ENCODE measurements at places on chromosomes 1 and 21.
A peak's percentile ranks its signal among the peaks of the same experiment; 100 is the strongest.

- DNase-seq = no peak
Measured at GRCh38 chr1:19010503-19010902, 54.0 kb upstream of the IFFO2 start.

GRCh38 chr1:113579256-113580018 lies 179.8 kb downstream of the PHTF1 start:
- DNase-seq = no peak

DNA sequence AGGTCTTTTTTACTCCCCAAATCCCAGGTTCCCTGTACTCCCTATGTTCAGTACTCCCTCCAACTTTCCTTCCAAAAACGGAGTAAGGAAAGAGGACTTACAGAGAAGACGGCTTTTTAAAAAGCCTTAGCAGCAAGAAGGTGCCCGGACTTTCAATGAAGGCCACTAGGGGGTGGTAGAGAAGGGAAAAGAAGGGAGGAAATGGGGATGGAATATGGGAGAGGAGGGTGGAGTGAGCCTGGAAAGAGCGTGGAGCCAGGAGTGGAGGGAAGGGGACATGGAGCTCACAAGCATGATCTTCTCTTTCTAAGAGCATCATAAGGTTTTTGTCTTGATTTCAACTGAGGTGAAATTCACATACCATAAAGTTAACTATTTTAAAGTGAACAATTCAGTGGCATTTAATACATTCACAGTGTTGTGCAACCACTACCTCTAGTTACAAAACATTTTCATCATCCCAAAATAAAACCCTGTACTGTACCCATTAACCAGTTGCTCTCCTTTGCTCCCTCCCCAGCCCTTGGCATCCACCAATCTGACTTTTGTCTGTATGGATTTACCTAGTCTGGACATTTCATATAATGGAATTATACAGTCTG lies 129.9 kb downstream of the ZNF281 start:
- DNase-seq = peak; percentile 47

GRCh38 chr1:2493691-2494322 lies 17.7 kb downstream of the PLCH2 start:
- no peak for DNase-seq

DNA sequence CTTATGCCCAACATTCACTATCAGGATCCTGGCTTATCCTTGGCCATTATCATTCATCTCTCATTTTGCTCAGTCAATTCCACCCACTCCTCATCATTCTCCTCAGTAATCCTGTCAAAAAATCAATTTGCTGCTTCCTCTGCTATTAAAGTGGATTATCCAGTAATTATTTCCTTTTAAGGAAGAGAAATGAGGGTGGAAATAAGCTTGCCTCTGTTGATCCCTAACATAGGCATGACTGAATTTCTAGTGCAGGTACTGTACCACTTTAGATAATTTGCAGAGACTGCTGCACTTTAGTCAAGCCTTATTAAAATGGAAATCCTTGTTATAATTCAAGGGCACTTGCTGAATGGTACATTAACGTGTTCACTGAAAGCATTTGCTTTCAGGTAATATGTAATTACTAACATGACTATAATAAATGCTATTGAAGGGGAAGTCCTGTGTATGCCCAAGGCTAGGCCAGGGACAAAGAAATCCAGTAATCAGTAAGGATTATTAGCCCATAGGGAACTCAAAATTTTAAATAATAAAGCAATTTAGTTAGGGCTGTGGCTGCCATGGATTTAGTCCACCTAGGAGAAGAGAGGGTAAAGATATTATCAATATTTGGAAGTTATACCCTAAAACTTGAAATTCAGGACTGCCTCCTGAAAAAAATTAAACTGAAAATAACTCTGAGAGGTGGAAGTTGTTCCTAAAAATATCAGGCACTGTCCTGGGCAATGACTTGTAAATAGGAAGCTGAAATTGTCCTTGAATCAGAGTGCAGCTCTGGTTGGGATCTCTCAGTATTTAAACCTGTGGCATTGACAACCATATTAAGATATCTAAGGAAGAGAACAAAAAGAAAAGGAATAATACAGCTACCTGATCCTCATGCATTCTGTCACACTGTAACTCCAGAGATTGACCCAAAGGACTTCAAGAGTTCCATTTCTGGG lies 43.4 kb downstream of the RGS2 start:
- no peak for DNase-seq

- DNase-seq = no peak
Measured at GRCh38 chr1:111085676-111086075, 54.2 kb downstream of the DRAM2 start.

GRCh38 chr1:85058786-85059185 lies 10.5 kb upstream of the MCOLN3 start:
- DNase-seq = no peak

- DNase-seq = no peak
Measured at GRCh38 chr21:26423511-26423910, 149.6 kb downstream of the CYYR1 start.

GRCh38 chr1:21668951-21669257 lies 253 bp downstream of the RAP1GAP start:
- DNase-seq = no peak

DNA sequence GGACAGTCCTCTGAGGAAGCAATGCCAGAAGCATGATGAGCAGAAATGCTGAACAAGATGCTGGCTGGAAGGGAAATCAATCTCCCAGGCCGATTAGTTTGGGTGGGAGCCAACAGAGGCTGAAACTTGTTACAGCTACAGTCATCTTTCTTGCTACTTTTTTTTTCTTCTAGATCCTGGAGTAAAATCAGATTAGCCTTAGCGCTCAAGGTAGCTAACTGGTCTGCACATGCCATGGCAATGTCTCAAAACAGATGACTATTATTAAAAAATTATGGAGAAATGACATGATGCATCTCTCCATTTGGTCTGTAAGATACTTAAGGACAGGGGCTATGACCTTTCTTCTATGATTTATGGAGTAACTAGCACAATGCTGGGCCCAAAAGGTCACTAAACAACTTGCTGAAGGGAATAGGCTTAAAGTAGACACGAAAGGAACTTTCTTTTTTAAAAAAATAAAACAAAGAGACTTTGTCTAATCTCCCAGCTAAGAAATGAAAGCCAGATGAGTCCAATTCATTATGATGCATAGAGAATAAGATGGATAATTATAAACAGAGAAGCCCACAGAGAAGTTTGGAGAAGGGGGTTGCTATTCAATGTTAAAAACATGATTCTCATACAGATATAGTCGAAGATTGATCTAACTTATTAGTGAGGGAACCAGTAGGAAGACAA lies 42.5 kb downstream of the UTP25 start:
- no peak for DNase-seq

Measured in AG08396 (cell line).